ENCODE measurements at places on chromosomes 1 and 21.

DNA sequence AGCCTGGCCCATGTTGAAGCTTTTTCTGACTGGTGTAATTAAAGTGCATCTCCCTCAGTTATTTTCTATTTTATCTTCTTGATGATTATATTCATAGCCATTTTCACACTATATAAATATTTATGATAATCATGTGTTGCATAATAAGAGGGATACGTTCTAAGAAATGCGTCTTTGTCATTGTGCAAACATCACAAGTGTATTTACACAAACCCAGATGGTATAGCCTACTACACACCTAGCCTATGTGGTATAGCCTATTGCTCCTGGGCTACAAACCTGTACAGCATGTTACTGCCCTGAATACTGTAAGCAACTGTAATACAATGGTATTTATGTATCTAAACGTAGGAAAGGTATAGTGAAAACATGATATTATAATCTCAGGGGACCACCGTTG lies 88.1 kb downstream of the BACH1 start:
- no peak for DNase-seq

GRCh38 chr1:203338335-203339036 lies 12.4 kb downstream of the FMOD start:
- DNase-seq, result peak; percentile 71

- no peak for DNase-seq
Measured at GRCh38 chr1:53359225-53359933, 31.5 kb upstream of the LRP8 start.

GRCh38 chr21:35537604-35538003 lies 488.5 kb upstream of the RUNX1 start:
- DNase-seq, result no peak

GRCh38 chr1:4494558-4494957 lies 159.9 kb upstream of the AJAP1 start:
- peak; percentile 1 for DNase-seq

- no peak for DNase-seq
Measured at GRCh38 chr1:165114022-165114888, 242.3 kb downstream of the LMX1A start.

DNA sequence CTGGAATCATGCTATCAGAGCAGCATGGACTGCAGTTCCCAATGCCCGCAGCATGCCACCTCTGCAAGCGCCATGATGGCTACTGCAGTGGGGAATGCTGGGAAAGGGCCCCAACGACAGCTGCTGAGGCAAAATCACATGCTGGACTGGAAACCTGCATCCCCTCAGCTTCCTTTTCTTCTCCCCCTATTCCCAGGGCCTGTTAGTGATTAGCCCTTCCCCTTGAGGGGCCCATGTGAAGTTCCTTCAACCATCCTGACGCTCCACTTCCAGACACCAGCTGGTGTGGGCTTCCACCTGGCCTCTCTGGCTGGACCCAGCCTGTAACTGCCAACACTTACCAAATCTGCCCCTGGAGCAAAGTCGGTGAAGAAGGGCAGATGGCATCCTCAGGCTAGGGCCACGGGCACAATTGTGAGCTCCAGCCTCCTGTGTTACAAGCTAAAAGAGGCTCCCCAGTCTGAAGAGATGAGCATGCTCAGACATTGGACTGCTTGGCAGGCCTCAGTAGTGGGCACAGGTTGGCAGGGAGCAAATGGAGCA lies 22.1 kb upstream of the SDC3 start:
- DNase-seq, result no peak

- DNase-seq, result no peak
Measured at GRCh38 chr21:44347911-44348451, 5.4 kb upstream of the TRPM2 start.

GRCh38 chr21:21137986-21138385 lies 139.8 kb downstream of the NCAM2 start:
- DNase-seq, result no peak

DNA sequence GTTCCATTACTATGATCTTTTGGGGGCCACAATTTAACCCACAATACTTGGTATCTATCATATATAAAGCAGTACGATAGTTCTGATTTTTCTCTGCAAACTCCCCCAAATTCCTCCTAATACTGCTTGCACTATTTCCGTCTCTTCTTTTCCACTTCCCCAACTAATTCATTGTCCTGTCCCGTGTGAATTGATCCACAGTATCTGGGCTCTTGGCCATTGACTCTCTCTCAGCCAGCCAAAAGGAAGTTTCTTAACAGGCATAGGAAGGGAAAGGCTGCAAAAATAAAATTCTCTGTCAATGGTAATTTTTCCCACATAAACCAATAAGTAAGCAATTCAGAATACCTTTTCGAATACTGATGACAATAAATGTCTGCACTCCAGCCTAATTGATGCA lies 91.7 kb upstream of the DSCAM start:
- DNase-seq, result no peak

GRCh38 chr1:16340673-16341072 lies 11.6 kb downstream of the FBXO42 start:
- DNase-seq, result no peak

DNA sequence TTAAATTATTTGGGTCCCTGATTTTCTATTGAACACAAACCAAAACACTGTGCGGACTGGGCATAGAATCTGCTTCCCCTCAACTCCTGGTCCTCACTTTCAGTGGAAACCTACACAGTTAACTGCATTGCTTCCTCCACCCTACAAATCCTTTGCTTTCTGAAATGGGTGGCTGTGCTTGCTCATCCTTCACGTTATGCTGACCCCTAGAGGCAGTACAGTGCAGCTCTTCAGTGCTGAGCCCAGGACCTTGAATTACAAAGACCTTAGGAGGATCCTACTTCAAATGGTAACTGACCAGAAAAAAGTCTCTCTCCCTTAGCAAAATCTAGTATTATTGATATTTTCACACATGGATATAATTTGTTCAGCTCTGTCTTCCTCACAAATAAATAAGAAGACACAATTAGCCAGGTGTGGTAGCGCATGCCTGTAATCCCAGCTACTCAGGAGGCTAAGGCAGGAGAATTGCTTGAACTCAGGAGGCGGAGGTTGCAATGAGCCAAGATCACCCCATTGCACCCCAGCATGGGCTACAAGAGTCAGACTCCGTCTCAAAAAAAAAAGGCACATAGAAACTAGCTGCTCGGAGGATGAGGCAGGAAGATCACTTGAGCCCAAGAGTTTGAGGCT lies 63.4 kb upstream of the L1TD1 start:
- DNase-seq, result no peak

DNA sequence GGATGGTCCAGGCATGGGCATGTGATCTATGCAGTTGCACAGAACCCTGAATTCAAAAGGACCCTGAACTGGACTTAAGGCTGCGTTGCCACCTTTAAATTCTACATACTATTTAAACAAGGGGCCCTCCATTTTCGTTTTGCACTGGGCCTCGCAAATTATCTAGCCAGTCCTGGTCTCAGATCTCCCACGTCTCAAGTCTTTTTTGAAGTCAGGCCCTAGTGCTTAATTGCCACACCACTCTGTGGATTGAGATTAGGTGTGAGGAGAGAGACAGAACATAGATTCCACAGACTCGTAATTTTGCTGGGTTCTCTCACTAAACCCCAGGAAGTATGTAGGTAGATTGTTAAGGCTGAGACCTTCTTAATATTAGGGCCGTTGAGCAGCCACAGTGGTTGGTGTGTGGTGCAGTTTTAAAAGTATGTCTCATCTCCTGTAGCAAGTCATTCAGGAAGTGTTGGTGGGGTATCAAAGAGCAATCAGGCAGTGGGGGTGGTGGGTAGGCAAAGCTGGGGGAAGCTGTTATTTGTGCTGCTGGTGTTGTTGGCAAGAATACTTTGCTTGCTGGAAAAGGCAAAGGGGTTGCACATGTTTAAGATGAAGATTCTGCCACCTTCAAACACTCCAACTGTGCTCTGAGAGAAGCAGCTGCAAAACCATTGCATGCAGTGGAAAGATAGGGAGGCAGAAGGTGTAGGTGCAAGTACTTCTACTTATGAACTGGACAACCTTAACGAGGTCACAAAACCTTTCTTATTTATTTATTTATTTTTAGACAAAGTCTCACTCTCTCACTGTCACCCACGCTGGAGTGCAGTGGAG lies 11.2 kb downstream of the CD84 start:
- DNase-seq, result peak; percentile 94

GRCh38 chr1:67308136-67308535 lies 463 bp downstream of the IL12RB2 start:
- no peak for DNase-seq

DNA sequence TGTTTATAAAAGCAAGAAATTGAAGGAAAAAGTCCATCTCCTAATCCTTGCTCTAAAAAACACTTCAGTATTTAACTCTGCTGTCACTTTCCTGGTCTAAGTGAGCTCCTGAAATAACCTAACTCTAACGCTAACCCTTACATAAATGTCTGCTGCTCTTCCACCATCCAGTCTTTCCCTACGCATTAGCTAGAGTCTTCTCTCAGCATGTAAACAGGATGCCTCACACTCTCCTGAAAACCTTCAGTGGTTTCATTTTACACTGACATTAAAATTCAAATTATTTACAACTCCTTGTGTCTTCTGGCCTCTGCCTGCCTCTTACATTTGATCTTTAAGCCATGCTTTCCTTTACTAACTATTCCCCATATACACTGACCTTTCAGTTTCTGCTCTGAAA lies 697.6 kb upstream of the CXADR start:
- no peak for DNase-seq

DNA sequence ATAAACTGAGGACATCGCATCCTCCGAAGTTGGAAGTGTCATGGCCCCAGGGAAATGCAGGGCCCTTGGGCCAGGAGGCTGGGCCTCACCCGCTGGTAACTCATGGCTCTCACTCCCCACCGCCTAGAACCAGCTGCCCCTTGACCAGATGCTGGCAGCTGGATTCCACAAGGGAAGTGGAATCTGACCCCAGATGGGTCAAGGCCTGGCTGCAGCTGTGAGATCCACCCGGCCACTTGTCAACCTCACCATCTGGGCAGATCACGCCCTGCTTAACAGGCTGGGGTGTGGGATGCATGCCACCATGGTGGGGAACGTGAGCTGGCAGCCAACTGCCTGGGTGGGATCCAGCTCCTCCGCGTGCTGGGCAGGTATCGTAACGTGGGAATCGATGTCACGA lies 25.5 kb downstream of the KCNAB2 start:
- no peak for DNase-seq

DNA sequence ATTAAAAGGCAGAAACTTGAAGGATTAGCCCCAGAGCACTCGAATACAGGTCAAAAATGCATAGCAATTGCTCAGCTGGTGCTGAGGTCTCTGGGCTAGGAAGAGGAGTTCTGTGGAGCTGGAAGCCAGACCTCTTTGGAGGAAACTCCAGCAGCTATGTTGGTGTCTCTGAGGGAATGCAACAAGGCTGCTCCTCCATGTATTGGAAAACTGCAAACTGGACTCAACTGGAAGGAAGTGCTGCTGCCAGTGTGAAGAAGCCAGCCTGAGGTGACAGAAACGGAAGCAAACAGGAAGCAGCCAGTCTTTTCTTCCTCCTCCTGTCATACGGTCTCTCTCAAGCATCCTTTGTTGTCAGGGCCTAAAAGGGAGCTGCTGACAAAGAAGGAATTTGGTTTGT lies 233.4 kb upstream of the FGGY start:
- DNase-seq, result no peak

- no peak for DNase-seq
Measured at GRCh38 chr1:100441146-100441545, 88.8 kb downstream of the CDC14A start.

- no peak for DNase-seq
Measured at GRCh38 chr1:206787891-206788290, 15.6 kb upstream of the IL10 start.

GRCh38 chr21:32182449-32182848 lies 96.4 kb downstream of the MIS18A start:
- DNase-seq, result no peak

GRCh38 chr1:86062453-86062852 lies 94.1 kb downstream of the COL24A1 start:
- DNase-seq, result no peak

DNA sequence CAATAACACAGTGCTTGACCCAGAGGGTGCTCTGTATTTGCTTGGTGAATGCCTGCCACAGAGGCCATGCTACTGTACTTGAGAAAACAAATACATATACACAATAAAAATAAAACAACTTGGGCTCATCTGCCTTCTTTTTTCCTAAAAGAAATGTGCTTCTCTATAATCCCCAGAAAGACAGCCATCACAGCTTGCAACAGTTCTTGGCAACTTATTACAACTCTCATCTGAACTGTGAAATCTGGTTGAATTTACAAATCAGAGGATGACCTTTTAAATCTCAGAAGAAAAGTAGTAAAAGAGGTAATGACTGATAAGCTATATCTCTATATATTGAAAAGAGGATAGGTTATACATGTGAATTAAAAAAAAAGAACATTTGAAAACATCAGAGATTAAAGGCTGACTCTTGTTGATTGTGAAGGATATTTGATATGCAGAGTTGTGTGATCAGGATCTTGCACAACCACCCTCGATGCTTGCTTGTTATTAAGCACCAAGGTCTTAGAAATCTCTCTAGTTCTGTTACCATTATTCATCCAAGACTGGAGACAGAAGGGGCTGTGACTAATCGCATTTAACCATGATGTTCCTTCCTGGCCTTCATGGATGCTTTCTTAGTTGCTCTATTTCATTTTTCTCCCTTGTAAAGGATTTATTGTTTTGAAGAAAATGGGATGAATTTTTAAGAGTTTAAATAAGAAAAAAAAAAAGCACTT lies 213.4 kb downstream of the APP start:
- DNase-seq, result no peak

DNA sequence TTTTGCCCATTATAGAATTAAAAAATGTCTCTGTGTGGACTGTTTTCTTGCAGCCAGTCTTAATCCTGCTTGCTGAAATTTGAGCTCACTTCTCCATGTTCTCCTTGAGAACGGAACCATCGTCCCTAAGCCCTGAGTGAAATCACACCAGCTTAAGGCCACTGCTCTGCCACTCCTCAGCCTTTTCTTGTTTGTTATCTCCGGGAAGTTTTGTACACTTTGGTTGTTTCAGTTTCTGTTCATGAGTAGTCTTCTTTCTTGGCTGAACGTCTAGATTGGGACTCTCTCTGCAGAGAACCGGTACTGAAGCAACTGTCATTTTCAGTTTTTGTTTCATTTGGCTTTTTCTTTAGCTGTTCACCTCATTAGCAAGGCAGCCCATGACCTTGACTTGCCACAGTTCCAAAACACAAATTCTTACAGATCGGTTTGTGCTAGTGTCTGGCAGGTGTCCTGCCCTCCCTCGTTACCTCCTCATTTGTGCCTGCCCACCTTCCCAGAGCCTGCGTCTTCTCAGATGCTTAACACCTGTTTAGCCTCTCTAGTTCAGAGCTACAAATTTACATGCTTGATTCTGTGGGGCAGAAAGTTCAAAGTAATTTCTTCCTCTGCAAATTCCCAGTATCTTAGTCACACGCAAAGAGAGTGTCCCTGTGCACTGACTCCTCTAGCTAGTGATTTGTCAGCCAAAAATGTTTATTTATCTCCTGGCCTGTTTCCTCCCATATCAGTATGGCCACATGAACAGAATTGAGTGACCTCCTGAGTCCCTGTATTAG lies 12.4 kb downstream of the PSEN2 start:
- DNase-seq, result no peak

- DNase-seq, result no peak
Measured at GRCh38 chr1:216448011-216448510, 24.8 kb upstream of the USH2A start.

DNA sequence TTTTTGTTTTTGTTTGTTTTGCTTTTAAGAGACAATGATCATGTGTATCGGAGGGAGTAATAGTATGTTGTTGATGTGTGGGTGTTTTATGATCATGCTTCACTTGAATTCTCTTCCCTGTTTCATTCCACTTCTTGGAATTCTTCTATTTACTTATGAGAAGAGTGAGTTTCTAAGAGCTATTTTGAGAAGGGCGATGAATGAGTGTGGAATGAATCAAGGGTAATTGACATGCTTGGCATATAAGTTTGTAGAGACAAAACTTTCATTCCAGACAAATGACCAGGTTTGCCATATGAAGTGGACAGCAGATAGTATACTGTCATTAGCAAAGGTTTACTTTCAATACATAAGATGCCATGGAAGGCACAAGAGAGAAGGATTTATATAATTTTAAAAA lies 42.3 kb upstream of the PDC start:
- no peak for DNase-seq
